ENCODE measurements at places on chromosomes 3 and 15.
A peak's percentile ranks its signal among the peaks of the same experiment; 100 is the strongest.

DNA sequence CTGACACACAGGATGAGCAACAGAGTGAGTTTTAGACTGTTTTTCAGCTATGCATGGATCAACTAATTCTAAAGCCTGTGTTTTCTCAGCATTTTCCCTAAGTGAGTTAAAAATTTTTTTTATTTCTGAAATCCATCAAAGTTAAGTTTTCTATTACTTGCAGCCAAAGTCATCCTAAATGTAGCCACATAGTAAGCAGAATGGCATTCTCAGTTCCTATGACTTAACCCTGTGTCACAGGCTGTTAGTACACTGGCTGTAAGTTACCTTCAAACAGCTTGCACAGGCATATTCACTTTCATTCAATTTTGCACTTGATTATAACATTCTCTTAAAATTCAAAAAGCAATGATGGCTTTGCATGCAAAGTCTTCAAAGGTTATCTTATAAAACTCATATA, 368.2 kb downstream of the OCA2 start:
- no peak for DNase-seq

DNA sequence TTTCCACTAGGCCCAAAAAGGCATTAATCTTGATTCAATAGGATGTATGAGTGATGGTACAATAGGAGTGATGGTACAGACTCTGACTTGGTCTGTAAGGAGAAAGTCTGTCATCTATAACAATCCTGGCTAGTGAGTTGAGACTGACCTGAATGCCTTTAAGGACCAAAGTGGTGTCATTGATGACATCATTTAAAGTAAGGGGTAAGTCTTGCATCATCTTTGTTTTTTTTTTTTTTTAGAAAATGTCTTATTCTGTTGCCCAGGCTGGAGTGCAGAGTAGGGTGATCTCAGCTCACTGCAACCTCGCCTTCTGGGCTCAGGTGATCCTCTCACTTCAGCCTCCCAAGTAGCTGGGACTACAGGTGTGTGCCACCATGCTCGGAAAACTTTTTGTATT, 5.6 kb upstream of the TMEM45A start:
- DNase-seq: no peak

GRCh38 chr3:50154476-50154839, 666 bp upstream of the SEMA3F start:
- DNase-seq: no peak

DNA sequence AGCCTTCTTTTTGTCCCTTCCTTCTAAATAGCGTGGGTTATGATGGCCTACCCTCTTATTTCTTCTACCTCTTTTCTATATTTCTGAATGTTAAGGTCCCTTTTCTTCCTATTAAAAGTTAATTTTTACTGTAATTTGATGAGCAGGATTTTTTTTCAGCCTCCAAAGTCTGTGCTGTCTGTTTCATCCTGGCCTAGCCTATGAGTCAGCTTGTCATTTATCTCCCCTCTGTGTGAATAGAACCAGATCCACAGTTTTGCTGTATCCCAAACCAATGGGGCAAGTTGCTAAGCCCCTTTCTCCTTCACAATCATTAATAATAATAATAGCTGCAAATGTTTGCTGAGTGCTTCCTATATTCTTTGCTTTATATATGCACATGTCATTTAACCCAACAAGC, 18.1 kb upstream of the C3orf38 start:
- DNase-seq: peak; percentile 39

DNA sequence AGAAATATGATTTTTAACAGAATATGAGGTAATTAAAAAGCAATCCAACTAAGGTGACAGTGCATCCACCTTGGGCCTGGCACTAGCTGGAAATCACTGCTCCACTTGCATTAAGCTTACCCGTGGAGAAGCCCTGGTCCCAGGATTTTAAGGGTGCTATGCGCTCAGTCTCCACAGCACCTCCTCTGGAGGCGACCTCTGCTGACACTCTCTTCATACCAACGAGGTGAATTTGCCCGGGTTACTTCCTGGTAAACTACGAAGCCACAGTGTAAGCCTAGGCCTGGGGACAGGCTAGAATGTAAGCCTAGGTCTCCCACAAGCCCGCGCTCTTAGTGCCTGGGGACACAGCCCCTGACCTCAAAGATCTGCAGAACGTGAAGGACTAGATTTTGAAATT, 793 bp downstream of the APOD start:
- no peak for DNase-seq

DNA sequence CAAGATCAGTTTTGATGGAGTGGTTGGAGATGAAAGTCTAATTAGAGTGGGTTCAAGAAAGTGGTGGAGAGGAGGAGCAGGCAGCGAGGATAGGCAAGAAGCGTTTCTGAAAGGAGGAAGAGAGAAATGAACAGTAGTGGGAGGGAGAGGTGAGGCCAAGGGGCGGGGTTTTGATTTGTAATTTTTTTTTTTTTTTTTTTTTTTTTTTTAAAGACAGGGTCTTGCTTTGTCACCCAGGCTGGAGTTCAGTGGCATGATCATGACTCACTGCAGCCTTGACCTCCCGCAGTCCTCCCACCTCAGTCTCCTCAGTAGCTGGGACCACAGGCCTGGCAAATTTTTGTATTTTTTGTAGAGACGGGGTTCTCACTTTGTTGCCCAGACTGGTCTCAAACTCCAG, 36.6 kb downstream of the MRAS start:
- DNase-seq: no peak

GRCh38 chr3:13135251-13135810, 62.1 kb upstream of the IQSEC1 start:
- no peak for DNase-seq

GRCh38 chr15:51368751-51369450, 27.4 kb downstream of the GLDN start:
- peak; percentile 76 for DNase-seq

DNA sequence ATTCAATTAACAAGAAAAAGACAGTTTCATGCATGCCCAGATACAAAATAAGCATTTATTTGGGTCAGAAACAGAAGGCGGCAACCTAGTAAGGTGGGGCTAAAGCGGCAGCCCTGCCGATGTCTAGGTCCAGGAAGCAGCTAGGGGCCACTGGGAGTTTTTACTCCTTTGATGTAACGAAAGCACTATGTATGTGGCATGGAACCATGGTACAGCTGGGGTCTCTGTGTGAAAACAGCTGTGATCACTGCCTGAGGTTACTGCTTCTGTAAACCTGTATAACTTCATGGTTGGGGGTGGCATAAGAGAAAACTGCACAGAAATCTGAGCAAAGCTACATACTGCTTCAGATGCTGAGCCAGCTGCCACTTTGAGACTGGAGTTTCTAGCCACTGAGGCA, 119.5 kb downstream of the ZNF280D start:
- DNase-seq: no peak

DNA sequence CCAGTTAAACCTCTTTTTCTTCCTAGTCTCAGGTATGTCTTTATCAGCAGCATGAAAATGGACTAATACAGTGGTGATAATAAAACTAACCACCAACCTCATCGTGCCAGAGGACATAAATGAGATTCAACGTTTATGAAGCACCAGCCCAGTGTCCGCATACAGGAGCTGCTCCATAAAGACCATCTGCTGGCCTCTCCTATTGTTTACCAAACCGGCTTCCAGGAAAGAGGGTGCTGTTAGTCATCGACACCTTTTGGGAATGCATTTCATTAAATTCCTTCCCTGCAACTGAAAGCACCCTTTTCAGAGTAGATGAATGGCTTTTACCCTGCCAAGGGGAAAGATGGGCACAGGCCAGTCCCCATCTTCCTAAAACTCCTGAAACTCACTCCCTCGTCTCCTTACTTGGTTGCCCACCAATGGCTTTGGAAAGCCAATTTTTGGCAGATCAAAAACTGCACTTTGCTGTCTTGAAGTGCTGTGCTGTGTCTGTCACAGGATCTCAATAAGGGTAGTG, 122.1 kb downstream of the AQP9 start:
- DNase-seq: no peak
